Stimulated activated CD4-positive, alpha-beta T cell treated with anti-CD3 and anti-CD28 coated beads, TNF-alpha, amount 100 ng/mL, for 4 hours (primary cell): ENCODE measurements at places on chromosomes 1 and 21.

GRCh38 chr1:165829888-165830287 lies 2.5 kb downstream of the UCK2 start:
- no peak for DNase-seq

- no peak for DNase-seq
Measured at GRCh38 chr1:85313888-85314696, 37.7 kb upstream of the BCL10 start.

DNA sequence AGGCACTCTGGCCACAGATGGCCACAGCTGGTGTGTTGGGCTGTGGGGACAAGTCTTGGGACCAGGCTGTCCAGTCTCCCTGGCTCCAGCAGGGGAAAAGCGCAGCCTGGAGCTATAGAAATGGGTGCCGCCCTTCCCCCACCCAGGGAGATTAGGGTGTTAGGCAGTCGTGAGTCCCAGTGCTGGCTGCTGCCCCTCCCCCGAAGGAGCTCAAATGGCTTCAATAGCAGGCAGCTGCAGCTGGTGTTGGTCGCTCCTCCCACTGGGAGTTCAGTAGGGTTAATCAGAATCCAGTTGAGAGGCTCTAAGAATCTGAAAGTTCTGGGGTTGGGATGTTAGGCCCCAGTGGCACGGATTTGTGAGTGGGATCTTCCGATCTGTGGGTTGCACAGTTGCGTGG lies 595.6 kb upstream of the PKN2 start:
- DNase-seq: no peak

- no peak for DNase-seq
Measured at GRCh38 chr1:20099533-20099932, 19.8 kb downstream of the PLA2G2D start.

GRCh38 chr1:29869802-29870201 lies 633.5 kb downstream of the PTPRU start:
- no peak for DNase-seq

- no peak for DNase-seq
Measured at GRCh38 chr1:170498876-170499275, 33.1 kb upstream of the GORAB start.

GRCh38 chr1:246724731-246725095 lies 504 bp downstream of the SCCPDH start:
- DNase-seq: no peak

DNA sequence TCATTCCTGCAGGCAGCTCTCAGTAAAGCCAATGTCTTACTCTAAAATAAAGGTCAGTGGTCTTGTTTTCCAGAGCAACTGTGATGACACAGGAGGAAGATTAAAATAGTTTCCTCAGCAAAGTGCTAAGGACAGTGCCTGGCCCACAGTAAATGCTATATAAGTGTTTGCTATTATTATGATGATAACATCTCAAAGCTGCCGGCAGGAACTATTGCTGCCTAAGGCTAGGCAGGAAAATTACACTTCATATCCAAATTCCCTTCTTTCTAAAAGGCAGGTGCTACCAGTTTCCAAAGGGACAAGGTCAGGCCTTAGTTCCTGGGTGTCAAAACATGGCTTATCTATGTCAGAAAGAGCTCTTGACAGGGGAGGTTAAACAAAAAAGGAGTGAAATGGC lies 401.3 kb downstream of the HHAT start:
- DNase-seq: no peak

DNA sequence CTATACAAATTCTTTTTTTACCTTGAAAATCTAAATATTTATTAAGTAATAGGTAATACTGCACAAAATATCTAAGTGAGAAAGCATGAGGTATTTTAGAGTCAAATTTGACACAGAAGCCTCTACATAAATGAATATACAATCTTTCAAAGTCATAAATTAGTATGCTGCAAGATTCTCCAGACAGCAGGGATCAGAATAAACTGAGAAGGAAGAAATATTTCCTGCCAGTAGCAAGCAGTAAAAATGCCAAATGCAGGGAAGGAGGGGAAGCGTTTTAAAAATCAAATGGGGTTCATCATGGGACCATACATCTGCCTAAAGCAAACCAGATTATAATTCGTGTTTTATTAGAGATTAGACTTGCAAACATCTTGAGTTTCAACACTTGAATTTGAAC lies 18.9 kb downstream of the COLGALT2 start:
- no peak for DNase-seq

- peak; percentile 13 for DNase-seq
Measured at GRCh38 chr1:19688041-19688842, 23.6 kb downstream of the HTR6 start.

GRCh38 chr1:65554829-65555228 lies 134.4 kb downstream of the LEPR start:
- no peak for DNase-seq

GRCh38 chr1:50084389-50084788 lies 24.3 kb upstream of the ELAVL4 start:
- DNase-seq: no peak

DNA sequence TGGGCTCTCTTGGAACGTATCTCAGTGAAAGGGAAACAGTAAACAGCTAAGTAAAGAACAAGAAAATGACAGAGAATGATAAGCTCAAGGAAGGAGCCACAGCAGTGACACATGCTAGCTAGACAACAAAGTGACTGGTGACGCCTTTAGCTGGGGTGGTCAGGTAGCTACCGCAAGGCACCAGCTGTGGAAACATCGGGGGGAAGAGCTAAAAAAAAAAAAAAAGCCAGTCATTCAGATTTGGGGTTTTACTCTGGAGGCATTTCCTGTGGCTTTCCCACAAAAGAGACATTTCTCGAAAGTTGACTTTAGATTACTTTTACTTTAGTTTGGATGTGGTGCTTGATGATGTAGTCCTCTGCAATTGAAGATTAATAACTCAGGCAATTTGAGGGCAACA lies 2.1 kb downstream of the FHAD1 start:
- DNase-seq: peak; percentile 15

- no peak for DNase-seq
Measured at GRCh38 chr1:235455097-235455496, 49.2 kb downstream of the B3GALNT2 start.

DNA sequence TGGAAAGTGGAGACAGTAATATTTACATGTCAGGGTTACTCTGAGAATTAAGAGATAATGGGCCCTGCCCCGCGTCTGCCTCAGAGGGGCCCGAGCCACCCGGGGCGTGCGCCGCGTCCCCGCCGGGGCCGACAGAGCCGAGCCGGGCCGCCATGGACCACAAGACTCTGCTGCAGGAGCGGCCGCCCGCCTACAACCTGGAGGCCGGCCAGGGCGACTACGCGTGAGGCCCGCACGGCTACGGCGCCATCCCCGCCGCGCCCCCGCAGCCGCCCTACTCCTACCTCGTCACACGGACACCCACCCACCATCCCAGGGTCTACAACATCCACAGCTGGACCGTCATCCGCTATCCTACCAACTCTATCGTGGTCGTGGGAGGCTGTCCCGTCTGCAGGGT lies 35.1 kb upstream of the LRRC39 start:
- no peak for DNase-seq

DNA sequence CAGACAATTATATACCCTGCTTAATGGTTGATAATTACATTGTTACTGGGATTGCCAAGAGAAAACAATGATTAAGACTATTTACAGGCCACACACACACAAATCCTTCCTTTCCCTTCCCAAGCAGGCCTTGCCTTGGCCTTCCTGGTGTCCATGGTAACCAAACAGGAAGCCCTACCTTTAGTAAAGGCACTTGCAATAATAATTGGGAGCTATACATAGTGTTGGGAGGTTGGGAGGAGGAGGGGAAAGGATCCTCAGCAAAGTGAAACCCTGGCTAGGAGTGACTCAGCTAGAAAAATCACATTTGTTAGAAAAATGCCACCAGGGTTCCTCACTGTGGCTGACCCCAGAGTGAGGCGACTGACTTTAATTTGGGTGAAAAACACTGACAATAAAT lies 122.3 kb upstream of the ADAR start:
- DNase-seq: no peak

- no peak for DNase-seq
Measured at GRCh38 chr1:190699165-190699564, 221.5 kb upstream of the BRINP3 start.

DNA sequence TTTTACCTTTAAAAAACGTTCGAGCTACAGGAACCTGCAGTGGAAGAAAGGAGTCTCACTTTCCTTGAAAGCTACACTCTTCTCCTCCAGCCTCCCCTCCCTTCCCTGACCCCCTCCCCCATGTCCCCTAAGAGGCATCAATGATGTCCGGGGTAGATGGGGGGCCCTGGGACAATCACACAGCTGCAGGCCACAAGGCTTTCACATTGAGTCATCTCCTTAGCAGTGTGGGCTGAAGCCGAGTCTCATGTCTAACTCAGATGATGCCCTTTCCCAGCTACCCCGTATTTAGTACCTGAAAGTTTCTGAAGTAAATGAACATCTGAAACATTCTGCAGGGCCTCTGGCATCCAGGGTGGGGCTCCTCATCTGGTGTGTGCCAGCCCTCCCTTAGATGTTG lies 6.3 kb upstream of the GPR25 start:
- no peak for DNase-seq

DNA sequence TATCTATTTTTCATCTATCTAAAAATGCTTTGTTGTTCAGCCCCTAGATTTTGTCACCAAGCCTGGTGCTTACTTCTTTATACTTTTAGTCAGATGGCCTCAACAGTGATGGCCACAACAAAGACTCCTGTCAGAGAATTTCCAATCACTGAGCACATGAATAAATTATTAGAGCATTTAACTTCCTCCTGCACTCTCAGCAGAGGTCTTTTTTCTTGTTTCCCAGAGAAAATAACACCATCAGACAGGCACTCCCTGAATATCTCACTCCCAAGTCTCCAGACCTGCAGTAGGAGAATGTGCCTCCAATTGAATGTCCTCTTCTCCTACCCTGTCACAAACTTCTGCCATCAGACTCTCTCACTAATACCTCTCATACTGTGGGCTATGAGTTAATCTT lies 616.0 kb upstream of the NR5A2 start:
- DNase-seq: no peak

GRCh38 chr1:170225781-170226530 lies 80.2 kb downstream of the NTMT2 start:
- DNase-seq: no peak

GRCh38 chr1:230878591-230878990 lies 10.3 kb upstream of the C1orf198 start:
- no peak for DNase-seq
